ENCODE measurements at places on chromosomes 4 and X.

- no peak for DNase-seq
Observed at GRCh38 chrX:136768469-136769084, 12.2 kb downstream of the ARHGEF6 start.

- DNase-seq = no peak
Observed at GRCh38 chr4:41205854-41206460, 8.4 kb downstream of the APBB2 start.

- DNase-seq = no peak
Observed at GRCh38 chrX:8244301-8244700, 73.2 kb upstream of the VCX2 start.

- no peak for DNase-seq
Observed at GRCh38 chr4:149120331-149121022, 678.3 kb upstream of the NR3C2 start.

DNA sequence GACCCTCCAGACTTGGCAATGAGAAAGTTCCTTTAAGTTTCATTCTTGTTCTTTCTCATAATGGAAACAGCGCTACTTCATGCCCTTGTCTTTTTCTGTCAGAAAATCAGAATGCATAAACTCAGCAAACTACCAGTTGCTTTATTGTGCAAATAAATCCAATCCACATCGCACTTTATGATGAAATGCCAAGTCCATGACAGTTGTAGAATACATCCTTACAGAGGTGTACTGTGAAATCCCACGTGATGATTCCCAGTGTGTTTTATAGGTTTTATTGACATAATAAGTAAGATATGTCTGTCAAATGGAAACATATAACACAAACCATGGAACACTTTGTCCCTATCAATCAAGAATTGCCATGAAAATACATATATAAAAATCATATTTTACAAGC, 295.0 kb downstream of the PCDH7 start:
- DNase-seq = no peak

DNA sequence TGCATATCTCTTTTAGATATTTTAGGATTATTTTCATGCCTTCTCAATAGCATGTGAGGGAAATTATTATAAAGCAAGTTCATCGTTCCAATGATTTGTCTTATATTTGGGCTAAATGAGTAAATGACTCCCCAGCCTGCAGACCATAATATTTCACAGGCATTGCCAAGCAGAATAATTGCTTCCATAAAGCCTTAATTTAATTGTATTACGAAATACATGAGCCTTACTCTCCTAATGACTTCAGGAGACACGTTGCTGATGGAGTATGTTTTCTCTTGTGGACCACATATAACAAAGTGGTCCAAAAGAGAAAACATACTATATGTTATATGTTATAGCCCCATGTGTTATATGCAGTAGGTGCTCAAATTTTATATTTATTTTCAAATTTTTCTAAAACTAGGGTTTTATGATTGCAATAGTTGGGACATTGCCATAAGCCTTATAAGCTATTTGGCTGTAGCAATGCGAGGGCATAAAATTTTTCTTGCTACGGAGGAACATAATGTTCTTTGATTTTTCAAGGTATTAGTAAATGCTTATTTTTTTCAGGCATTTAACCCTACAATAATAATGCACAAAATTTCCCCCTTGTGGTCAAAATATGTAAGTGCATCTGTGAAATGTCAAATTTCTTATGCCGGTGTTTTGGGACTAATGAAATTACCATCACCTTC, 26.2 kb upstream of the TMPRSS11D start:
- no peak for DNase-seq

GRCh38 chr4:84495794-84496261, 3.3 kb downstream of the NKX6-1 start:
- DNase-seq = peak; percentile 64

DNA sequence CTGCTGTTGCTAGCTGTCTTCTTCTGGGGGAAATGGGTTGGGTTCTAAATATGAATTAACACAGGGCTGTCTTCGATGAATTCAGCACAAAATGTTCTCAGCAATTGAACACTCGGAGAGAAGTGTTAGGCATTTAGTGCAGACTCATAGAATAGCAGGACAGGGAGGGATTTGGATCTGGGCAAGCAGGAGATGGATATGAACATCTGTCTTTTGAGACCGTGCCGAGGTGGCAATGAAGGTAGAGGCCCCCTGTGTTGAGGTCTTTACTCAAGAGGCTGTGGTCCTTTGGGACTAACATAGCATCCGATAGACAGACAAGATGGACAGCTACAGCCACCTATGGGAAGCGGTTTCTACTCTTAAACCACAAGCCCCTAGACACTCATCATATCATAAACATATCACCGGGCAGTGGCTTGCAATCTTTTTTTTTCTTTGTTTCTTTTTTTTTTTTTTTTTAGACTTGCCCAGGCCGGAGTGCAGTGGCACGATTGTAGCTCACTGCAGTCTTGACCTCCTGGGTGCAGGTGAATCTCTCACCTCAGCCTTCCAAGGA, 6.7 kb downstream of the CD99 start:
- no peak for DNase-seq

GRCh38 chrX:27186671-27187070, 276.5 kb downstream of the PPP4R3C start:
- DNase-seq = no peak

DNA sequence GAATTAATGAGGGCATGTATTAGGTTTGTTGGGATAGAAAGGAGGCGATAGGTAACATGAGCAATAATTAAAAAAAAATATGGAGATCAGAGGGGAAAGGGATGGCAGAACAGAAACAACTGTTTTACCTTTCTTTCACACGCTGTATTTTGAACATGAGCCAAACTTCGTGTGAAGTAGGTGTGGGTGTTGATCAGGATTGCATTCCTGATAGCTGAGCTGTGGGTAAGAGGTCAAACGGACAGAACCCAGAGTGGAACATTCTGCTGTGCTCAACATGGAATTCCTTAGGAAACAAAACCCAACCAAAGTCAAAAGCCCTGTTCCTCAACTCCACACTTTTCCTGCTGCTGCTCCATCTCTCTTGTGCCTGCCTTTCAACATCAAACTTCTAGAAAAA, 162.5 kb upstream of the CASK start:
- no peak for DNase-seq

DNA sequence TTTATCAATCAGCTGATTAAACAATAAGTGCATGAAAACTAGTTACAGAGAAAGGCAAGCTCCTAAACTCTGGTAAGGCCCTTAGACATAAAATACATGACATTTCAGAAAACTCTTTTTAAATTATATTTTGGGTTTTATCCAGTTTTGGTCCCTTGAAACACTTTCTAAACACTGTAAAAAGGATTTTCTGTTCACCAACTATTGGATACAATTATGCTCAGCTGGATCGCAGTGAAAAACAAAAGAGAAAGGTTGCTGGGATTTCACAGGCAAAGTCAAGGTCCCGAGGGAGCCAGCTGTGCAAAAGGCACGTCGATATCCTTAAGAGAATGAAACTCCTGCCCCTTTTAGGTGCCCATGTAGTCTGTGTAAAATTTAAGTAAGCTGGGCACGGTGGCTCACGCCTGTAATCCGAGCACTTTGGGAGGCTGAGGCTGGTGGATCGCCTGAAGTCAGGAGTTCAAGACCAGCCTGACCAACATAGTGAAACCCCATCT, 1018.4 kb upstream of the INTU start:
- no peak for DNase-seq

DNA sequence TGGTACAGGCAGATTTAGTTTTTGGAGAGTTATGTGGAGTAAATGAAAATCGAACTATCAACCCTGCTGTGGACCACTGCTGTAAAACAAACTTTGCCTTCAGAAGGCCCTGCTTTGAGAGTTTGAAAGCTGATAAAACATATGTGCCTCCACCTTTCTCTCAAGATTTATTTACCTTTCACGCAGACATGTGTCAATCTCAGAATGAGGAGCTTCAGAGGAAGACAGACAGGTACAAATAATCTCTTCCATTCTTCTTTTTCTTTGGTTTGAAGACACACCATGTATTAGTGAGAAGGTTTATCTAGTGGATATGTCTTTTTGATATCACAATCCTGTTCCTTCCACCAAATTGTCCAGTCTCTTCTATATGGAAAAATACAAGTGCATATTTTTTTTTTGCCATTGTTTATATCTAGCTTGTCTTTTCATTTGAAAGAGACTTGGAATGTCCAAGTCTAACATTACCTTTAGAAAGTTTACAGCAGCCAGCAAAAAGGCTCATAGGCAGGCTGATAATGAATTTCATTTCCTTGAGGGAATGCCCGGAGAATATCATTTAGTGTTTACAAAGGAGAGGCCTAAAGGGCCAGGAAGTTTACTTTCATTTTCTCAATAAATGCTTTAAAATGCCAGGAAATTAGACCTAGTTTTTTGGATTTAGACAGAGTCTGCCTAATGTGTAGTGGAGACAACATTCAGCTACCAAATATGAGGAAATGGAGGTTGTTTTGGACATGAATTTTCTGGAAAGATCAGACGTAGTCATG, 18.6 kb downstream of the AFM start:
- DNase-seq = no peak

All from kidney (tissue), 22 donors.